Effector CD4-positive, alpha-beta T cell (primary cell): ENCODE measurements at places on chromosomes 11 and 22.
A peak's percentile ranks its signal among the peaks of the same experiment; 100 is the strongest.

DNA sequence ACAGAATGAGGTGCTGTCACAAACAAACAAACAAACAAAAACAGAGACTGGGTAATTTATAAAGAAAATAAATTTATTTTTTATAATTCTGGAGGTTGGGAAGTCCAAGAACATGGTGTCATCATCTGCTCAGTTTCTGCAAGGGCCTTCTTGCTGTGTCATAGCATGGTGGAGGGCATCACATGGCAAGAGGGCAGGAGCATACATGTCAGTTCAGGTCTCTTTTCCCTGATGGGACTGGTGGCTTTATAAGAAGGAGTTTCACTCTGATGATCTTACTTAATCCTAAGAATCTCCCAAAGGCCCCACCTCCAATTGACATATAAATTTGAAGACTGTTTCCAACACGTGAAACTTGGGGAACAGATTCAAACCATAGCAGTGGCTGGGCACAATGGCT lies 135.7 kb downstream of the NECTIN1 start:
- no peak for DNase-seq

DNA sequence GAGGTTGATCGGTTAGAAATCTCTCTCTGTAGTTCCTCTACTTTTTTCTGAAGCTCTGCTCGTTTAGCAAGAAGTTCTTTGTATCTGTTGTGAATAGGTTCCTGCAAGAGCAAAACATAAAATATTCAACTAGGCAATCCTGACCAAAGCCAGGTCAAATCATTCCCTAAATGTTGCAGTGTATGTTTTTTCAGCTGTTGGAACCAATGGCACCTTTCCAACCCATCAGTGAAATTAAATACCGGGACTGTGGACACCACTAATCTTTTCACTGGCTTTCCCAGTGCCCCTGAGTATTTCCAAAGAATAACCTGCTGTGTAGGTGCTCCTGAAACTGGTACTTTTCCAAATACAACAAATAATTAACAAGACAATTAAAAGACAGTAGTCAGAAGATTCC lies 45.1 kb downstream of the CEP57 start:
- DNase-seq, result no peak

DNA sequence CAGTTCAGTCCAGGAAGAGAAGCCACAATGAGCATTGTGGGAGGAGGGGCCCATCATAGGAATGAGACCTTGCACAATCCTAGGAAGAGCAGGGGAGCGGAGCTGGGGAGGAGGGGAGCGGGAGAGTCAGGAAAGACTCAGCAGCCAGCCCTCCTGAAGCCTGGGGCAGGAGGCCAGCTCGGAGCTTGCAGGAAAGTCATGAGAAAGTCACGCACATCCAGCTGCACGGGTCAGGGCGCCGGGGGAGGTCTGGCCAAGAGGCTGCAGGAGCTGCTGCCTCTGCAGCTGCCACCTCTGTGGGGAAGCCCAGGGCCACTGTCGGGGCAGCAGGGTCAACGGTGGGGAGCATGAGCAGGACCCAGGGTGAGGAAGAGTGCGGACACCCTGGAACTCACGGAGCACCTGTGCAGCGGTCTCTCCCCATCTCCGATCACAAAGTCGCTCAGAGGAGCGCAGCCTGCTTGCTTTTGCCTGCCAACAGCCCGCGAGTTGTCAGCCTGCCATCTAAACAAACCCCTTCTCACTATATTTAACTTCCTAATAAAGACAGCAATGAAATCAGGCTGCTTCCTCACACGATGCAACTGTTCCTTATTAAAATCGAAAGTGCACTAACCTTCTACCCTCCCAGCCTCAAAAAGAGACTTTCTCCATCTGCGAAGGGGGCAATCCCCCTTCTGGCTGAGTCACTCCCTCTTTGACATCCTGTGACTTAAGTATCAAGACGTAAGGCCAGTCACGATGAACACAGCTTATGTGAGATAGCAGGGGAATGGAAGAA lies 52.9 kb upstream of the RTL6 start:
- no peak for DNase-seq

DNA sequence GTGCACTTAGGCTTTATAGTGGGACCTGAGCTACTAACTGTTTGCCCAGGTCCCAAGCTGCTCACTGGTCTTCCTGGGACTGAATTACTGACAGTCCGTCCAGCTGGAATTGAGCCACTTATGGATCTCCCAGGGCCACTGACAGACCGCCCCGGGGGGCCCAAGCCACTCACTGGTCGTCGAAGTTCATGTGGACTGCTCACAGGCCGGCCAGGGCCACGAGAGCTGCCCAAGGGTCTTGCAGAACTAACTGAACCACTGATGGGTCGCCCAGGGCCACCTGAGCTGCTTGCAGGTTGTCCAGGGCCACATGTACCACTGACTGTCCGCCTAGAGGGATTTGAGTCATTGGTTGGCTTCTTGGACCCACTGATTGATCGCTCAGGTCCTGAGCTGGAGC lies 15.1 kb downstream of the MISFA start:
- DNase-seq, result no peak

- peak; percentile 80 for DNase-seq
These were observed at the start of gene FADS2 for GRCh38 chr11:61827571-61828378. Gene FADS2, plus strand, starts transcription at chr11:61828300. Its CDS starts 91 bp downstream, at chr11:61828391.

GRCh38 chr11:72030472-72031045 lies 31.9 kb downstream of the IL18BP start:
- DNase-seq, result no peak

GRCh38 chr11:2185324-2186085 lies 13.9 kb upstream of the TH start:
- no peak for DNase-seq

- DNase-seq, result no peak
These were observed 796 bp upstream of the SF3B2 start for GRCh38 chr11:66051371-66051765.

DNA sequence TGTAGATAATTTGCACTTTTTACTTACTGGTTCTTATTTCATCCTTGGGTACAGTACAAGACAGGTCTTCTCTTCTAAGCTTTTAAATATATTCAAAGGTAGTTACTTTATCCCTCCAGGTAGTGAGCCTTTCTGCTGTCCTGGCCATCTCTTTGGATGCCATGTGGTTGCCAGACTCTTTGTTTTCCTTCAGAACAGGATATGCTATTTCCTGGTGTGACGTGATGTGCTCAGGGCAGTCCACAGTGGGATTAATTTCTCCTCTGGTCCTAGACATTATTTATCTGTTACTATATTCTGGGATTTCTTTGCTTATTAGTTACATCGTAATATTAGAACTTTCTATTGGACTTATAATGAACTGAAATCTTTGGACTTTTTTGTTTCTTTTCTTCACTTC lies 63.7 kb downstream of the PPP6R3 start:
- DNase-seq, result no peak

- DNase-seq, result no peak
These were observed 30.4 kb upstream of the CD5 start for GRCh38 chr11:61071913-61072312.

DNA sequence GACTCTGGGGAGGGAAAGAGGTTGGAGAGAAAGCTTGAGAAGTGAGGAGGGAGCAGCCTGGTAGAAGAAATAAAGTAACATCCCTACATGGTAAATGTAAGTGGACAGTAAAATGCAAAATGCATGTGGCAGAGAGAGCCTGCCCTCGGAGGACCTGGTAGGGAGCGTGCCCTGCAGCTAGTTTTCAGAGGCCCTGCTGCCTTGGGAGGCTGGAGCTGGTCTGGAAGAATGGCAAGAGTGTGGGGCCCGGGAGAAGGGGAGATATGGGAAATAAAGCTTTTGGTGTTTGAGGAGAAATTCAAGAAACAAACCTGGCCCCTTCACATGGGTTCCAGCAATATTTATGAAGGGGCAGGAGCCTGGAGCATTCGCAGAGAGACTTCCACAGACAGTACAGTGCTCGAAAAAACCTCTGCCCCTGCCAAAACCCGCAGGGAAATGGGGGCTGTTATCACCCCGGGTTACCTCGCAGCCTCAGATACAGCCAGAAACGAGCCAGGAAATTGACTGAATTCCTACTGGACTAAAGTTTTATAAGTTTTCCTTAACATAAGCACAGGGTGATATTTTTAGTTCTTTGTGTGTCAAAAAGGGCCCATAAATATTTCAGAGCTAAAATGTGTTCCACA lies 363.0 kb downstream of the TENM4 start:
- DNase-seq, result no peak

DNA sequence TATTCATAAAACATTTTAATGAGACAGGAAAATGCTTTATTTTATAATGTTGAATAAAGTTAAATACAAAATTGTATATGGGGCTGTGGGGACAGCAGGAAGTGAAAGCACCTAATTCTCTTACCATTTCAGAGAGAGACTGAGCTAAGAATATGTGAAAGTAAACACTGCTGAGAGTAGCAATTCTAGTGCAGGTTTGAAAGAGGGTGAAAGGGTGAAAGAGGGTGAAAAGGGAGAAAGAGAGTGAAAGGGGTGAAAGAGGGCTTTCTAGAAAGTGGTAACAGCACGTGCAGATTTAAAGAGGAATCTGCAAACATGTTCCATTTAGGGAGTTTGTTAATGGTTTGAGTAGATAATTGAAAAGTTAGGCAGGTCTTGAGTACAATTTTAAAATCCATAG lies 652.0 kb upstream of the CCDC90B start:
- DNase-seq, result no peak

DNA sequence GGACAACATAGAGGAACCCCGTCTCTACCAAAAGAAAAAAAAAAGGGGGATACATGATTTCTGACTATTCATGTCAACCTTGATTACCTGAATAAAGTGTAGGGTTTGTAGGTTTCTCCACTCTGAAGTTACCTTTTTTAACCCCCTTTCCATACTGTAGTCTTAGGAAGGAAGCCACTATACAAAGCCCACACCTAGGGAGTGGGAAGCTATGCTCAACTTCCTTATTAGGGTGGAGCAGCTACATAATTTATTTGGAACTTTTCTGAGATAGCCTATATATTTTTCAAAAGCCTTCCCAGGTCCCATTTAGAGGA lies 582 bp upstream of the ATP6V1E1 start:
- DNase-seq, result no peak

- no peak for DNase-seq
These were observed 10.7 kb upstream of the B3GAT3 start for GRCh38 chr11:62632492-62632891.

DNA sequence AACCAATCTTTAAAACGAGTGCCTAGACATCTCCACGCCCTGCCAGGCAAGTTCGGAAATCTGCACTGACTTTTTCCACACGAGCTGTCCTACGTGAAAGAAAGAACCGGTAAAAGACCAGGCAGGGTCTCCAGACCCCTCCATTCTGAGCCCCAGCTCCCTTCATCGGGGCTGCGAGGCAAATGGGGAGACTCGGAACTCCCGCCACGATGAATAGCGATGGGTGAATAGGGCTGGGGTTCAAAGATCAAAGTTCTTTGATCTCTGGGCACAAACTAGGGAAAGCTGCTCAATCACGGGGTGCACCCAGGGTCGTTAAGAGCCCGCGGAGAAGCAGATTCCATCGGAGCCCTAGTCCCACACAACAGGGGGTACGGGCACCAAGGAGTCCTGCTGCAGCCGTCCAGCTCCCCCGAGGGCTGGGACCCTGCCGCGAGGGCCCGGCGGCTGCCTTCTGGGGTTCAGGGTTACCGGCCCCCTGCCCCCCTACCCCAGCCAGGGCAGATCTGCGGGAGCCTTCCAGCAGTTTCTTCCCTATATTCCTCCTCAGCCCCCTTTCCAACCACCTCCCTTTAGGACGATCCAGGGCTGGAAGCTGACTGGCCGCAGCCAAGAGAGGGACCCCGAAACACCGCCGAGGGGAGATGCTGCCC lies 1.1 kb downstream of the LRP4 start:
- no peak for DNase-seq

- no peak for DNase-seq
These were observed 35.4 kb upstream of the FLI1 start for GRCh38 chr11:128658502-128658901.

DNA sequence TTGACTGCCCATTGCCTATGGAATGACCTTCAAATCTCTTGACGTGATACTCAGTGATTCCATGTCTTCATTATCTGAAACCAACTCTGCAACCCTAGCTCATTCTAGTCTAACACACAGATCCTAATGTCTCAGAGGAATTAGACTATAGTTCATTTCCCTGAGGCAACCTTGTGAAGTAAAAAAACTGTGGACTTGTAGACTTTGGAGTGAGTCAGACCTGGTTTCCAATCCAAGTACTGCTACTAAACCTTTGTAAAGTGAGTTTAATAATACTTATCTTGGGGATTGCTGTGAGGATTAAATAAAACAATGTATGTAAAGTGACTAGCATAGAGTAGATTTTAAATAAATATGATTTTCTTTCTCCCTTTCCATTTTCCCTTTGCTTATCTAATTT lies 226.1 kb downstream of the BLID start:
- DNase-seq, result no peak

DNA sequence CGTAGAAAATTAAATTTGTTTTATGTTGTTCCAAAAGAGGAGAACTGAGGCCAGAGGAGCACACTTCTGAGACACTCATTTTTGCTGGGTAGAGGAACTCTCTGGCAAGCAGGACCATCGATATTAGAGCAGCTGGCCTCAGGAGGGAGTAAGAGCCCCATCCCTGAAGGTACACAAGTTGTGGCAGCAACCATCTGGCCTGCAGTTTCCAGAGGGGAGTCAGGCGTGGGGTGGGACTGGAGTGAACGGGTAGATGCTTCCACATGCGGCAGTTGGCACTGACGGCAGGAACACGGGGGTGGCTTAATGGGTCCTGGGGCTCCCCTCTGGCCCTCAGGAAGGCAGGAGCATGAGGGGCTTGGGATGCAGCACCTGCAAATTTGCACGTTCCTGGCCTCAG lies 13.2 kb upstream of the SSTR3 start:
- DNase-seq, result no peak

DNA sequence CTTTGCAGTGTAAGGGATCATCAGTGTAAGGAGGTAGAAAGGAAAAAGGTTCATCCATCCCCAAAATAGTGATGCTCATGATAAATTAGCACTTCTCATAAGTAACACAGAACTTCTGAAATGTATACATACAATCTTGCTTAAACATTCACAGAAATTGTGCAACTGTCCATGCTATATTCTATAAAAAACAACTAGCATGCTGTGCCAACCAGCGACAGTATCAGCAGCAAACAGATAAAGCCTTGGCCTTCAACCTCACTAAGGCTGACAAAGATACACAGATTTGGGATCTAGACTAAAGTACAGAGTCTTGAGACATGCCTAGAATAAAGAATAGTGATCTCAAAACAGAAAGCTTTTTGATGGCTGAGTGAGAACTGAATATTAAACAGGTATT lies 74.1 kb upstream of the CHRM4 start:
- no peak for DNase-seq

- DNase-seq, result no peak
These were observed 481.0 kb downstream of the SOX6 start for GRCh38 chr11:15875393-15875792.
